Psoas muscle (tissue), 8 donors: ENCODE measurements at places on chromosomes 2 and 18.

GRCh38 chr2:218260742-218261422 lies at the start of gene GPBAR1:
Gene GPBAR1 (plus strand): TSS chr2:218261015. CDS start chr2:218262725, 1,710 bp downstream.
- peak; percentile 52 for DNase-seq

GRCh38 chr2:176805345-176805744 lies 407.2 kb upstream of the HNRNPA3 start:
- no peak for DNase-seq

DNA sequence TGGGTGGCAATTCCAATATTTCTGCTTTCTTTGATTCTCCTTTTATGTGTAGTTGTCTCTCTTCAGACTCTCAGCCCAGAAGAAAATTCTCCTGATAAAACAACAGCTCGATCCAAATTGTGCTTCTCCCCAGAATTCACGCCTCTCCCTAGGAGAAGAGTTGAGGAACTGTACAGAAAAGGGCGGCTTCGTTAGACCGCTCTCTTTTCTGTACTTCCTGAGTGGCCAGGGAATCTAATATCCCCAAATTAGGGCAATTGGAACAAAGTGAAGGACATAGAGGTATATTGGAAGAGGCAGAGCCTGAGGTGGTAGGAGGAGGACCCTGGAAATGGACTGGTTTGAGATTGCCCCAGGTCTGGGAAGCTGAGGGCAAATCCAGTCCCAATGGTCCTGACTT lies 5.6 kb downstream of the ADCYAP1 start:
- DNase-seq = no peak

GRCh38 chr2:114011713-114012112 lies 121.8 kb downstream of the ACTR3 start:
- no peak for DNase-seq

DNA sequence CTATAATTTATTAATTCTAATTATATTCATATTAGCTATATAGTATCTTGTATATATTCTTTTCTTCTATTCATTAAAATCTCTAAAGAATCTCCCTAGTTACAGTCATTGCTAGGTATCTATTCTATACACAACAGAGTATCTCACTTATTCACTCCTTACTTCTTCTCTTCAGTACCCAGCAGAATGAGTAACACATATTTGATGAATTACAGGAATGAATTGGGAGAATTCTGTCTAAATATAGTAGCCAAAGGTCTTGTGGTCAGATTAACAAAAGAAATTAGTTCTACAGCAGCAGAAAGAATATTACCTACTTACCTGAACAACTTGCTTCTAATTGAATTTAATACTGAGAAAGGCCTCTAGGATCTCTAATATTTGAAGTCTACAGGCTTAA lies 758.0 kb upstream of the ZEB2 start:
- no peak for DNase-seq

GRCh38 chr2:46873604-46874068 lies 42.0 kb downstream of the MCFD2 start:
- DNase-seq = peak; percentile 77

DNA sequence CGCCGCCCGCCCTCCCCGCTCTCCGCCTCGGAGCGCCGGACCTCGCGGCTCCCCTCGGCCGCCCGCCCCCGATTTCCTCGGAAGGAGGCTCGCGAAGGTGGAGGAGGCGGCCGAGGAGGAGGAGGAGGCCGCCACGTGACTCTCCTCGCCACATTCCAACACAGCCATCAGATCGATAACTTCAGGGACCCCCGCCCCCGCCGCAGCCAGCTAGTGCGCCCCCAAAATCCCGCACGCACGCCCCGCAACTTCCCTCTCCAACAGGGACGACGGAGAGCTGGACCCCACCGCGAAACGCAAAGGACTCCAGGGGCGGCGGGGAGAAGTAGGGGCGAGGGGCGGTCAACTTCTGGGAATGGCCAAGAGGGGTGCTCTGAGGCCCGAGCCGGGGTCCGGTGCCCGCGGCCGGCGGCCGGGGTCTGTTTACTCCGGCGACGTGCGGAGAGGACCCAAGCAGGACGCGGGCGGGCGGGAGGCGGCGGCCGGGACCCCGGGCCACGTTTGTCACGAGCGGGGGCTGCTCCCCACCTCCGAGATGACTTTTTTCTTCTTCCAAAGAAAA lies 2.0 kb downstream of the ZNF521 start:
- peak; percentile 63 for DNase-seq

- no peak for DNase-seq
These were observed 151.6 kb downstream of the RTN4 start for GRCh38 chr2:54898456-54899226.

DNA sequence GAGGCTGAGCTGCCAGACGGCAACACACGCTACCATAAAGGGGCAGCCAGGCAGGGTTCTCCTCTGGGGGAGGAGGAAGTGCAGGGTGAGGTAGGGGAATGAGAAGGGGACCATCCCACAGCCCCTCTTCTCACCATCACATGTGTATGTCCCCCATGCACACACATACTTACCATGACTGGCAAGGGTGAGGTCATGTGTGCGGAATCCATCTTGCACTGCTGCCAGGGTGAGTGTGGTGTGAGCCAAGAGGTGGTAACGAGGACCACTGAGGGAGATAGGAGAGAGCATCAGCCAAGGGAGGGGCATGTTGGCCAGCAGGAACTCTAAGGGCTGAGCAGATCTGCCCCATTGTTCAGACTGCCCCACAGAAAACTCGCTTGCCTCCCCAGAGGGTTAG lies 7.1 kb downstream of the WDR54 start:
- DNase-seq = no peak

- no peak for DNase-seq
These were observed 42.0 kb downstream of the CROCC2 start for GRCh38 chr2:240948086-240948485.

- DNase-seq = no peak
These were observed 149.1 kb upstream of the ARHGAP28 start for GRCh38 chr18:6580401-6580800.

DNA sequence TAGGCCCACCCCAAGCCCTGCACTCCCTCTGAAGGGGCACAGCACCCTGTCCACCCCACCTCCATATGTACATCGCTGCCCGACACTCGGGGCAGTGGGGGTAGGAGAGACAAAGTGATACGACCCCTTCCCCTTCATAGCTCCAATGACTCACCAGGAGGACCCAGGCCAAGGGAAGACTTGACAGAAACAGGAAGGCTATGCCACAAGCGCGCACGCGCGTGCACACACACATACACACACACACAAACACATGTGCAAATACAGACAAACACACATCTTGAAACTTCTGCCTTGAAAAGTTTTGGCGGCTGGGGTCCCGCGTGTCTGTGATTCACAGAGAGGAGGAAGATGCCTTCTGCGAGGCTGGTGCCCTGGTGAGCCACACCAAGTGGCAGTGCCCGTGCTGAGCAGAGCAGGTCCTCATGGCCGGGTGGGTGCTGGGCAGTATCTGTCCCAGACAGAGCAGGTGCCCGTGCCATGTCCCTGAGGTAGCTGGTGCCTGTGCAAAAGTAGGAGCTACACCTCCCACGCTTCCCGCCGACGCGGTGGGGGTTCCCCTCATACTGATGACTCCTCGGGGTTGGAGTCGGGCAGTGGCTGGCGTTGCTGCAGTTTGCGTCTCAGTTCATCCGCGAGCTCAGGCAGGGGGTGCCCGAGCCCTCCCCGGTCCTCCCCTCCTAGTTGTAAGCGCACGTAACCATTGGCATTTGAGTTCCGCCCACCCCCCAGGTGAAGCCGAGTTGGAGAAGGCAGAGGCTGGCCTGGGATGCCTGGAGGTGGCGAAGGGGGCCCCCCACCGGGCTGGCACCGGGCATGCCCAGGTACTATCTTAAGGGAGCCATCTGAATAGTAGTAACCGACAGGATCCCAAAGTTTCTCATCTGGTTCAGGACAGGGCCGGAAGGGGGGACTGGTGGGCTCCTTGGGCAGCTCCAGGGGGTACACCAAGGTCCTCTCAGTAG lies 2.5 kb upstream of the ANKRD39 start:
- no peak for DNase-seq

DNA sequence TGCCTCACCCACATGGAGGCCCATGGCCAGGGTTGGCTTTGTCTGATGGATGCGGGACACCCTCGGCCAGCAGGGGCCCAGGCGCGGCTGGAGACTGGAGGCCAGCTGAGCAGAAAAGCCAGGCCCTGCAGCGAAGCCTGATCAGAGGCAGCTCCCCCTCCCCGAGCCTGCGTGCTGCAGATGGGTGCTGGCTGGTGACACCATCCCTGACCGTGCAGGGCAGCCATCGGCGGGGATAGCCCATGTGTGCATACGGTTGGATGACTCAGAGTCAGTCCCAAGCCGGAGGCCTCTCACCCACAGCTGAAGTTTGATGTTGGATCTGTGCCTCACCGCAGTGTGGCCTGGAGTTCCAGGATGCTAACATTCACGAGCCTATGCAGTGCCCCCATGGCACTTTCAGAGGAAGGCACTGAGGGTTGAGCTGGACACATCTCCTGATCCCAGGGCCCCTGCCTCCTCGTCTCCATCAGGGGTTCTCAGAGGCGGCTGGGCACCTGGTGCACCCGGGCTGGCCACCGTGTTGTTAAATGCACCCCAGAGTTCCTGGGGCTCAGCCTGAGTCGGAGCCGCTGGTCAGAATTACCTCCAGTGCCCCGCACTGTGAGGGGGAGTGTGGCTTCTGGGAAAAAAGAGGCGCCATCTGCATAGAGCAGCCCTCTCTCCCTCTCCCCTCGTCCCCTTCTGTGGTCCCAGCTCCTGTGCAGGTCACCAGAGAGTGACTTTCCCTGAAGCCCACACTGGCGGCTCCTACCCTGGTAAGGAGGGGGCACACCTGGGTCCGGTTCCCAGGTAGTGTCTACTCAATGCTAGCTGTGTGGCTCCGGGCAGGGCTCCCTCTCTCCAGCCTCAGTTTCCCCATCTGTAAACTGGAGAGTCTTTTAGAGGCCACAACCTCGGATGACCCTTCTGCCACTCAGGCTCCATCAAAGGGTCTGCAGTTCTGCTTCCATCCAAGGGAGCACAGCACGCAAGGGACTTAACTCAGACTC lies 19.4 kb upstream of the KIF1A start:
- no peak for DNase-seq

DNA sequence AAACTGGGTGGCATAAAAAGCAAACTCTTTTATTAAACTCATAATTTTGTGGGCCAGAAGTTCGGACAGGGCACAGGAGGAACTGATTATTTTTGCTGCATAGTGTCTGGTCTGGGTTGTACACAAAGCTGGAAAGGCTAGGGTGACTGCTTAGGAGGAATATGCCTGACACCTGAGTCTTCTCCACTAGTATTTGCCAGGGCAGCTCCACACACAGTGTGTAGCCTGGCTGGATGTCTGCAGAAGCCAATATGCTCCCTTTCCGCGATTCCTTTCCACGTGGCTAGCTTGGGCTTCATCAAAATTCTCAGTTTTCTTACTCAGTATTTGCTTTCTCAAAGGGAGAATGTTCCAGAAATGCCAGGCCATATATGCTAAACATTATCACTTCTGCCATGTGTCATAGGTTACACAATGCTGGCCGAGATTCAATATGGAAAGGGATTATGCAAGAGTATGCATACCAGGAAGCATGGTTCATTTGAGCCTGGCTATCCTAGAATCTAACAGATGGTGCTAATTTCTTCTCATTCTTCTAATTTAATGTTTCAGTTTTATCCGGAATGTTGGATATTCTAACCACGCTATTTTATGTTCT lies 142.7 kb upstream of the DOK6 start:
- no peak for DNase-seq

GRCh38 chr2:122749405-122749804 lies 994.0 kb downstream of the TSN start:
- DNase-seq = no peak

GRCh38 chr2:10398496-10398895 lies 49.6 kb downstream of the ODC1 start:
- no peak for DNase-seq

DNA sequence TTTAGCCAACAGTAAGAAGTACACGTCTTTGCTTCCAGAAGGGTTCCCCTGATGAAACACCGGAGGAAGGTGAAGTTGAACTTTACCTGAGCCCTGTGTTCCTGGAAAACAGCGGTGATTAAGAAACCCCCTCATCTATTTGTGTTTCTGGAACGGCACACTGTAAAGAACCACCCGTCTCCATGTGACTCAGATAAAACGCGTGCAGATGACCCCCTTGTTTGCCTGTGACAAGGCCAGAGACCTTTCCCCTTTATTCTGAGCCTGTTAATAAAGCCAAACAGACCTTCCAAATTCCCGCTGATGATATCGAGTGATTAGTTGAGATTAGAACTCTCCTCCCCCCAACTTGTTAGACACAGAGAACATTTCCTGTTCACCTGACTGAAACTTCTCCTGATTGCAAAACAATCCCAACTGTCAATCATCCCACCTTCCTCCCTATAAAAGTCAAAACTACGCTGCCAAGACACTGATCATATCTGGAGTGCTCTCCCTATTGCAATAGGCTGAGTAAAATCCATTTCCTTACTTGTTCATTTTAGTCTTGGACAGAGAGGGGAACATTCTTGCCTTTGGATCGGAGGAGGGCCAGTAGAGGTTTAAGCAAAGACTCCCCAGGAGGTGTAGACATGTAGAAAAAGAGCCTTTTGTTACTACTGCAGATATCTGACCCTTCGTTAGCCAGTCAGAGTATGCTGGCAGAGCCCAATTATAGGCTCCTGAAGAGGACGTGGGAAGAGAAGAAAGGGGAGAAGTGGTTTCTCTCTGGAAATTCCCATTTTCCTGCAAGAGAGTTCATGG lies 914 bp upstream of the IWS1 start:
- no peak for DNase-seq

- DNase-seq = no peak
These were observed 444.1 kb downstream of the XIRP2 start for GRCh38 chr2:167332358-167332757.

- DNase-seq = no peak
These were observed 8.4 kb upstream of the NT5DC4 start for GRCh38 chr2:112712465-112712864.

GRCh38 chr18:27226556-27227075 lies 41.5 kb upstream of the CHST9 start:
- no peak for DNase-seq

- no peak for DNase-seq
These were observed 95.7 kb upstream of the SLC39A10 start for GRCh38 chr2:195561116-195561921.

GRCh38 chr2:100137318-100137717 lies 5.1 kb downstream of the AFF3 start:
- DNase-seq = no peak

GRCh38 chr18:50360611-50361010 lies 14.2 kb upstream of the SKA1 start:
- no peak for DNase-seq

DNA sequence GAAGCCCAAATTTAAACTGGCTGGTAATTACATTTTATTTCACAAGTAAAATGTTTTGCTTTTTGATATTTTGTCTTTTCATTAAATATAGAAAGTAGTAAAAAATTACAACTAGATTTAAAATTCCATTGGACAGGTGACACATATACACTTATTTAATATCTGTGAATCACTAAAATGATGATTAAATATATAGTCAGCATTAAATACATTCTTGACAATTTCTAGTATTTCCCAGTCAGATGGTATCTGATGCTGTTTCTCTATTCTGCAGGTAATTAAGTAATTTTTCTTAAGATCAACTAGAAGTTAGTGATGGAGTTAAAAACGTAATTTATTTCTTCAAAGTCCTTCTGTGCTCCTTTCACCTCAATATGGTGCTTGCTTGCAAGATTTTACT lies 237.8 kb downstream of the LRRTM4 start:
- no peak for DNase-seq
